ENCODE measurements at places on chromosomes 4 and X.

GRCh38 chr4:109614466-109614865 is 54.4 kb downstream of the MCUB start:
- DNase-seq = no peak

- peak; percentile 84 for DNase-seq
Measured at GRCh38 chr4:105951198-105951597, 55.9 kb downstream of the NPNT start.

GRCh38 chrX:2284601-2285000 is 216.2 kb downstream of the DHRSX start:
- no peak for DNase-seq

DNA sequence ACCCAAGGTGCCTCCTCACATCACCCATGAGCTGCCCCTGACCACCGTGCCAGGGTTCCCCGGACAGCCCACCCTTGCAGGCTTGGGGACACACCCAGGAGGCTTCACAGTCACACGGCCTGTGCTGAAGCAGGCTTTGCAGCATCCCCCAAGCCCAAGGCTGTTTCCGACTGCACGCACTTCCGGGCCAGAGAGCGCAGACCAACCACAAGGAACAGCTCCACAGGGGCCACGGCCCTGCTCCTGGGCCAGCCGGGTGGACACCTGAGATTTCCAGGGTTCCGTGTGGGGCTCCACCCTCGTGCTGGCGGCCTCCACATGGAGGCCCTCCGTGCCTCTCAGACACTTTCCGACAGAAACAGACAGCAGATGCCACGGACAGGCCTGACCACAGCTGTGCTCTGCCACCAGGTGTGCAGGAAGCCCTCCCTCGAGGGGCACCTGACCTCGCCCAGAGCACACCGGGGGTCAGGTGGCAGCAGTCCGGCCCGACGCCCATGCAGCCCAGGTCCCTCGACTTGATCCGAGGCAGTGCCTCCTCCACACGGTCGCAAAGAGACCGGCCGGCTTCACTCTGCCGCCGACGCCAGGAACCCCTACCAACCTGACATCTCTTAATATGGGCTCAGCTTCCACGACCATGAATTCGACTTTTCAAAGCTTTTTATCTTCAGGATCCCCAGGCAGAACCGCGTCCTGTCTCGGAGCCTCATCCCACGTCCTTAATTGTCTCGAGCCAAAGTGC is 8.0 kb downstream of the CTBP1 start:
- no peak for DNase-seq

GRCh38 chr4:16896881-16897750 is 1.3 kb downstream of the LDB2 start:
- peak; percentile 89 for DNase-seq

DNA sequence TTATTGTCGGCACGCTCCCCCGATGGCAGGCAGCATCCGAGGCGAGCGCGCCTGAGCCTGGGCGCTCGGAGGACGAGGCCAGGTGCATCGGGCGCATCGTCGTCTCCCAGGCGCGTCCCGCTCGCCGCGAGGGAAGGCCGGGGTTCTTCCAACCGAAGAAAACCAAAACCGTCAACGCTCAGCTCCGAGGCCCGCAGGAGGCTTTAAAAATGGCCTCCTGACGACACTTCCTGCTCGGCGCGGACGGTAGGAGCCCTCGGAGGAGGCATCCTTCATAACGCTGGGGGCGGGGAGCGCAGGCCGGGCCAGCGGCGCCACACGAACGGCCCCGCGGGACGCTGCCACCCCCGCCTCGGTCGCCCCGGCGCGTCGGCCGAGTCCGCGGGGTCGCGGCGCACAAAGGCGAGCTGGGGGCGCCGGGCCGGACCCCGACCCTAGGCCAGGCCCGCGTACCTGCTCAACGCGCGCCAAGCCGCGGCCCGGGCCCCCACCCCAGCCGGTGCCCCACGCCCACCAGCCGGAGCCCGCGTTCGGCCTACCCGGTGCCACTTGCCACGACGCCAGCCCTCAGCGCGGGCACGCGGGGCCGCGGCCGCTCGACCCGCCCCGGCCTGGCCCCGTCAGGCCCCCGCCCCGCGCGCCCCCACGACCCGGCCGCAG is 501 bp downstream of the ZNF518B start:
- peak; percentile 77 for DNase-seq

- no peak for DNase-seq
Measured at GRCh38 chr4:170005472-170005871, 20.7 kb downstream of the MFAP3L start.

DNA sequence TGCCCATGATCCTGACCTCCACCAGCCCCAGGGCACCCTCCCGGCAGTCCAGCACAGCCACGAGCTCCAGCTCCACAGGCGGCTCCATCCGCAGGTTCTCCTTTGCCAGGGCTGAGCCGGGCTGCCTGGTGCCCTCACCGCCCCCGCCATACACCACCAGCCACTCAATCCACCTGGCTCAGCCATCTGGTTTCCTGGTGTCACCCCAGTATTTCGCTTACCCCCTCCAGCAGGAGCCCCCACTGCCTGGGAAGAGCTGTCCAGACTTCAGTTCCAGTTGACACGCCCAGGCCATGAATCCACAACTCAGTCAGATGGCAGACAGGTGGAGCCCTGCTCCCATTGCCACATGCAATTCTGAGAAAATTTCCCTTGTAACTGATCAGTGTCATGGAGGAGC is 3.9 kb downstream of the SHISA3 start:
- DNase-seq = no peak

- DNase-seq = no peak
Measured at GRCh38 chr4:80086296-80086695, 13.3 kb upstream of the ANTXR2 start.

DNA sequence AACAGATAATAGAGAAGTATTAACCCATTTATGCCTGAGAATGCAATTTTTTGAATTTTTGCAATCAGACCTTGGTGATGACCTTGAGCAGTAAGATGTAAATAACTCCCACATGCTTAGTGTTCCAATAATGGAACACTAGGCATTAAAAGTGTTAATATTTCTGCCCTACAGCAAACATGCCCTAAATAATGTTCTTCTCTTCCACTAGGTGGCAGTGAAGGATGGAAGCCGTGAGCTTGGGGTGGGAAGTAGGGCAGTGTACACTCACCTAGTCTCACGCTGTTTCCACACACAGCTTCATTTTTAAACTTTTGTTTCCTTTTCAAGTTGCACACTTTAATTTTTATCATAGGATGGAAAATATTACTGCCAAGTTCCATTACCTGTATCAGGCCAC is 613.1 kb upstream of the HS3ST1 start:
- DNase-seq = no peak

DNA sequence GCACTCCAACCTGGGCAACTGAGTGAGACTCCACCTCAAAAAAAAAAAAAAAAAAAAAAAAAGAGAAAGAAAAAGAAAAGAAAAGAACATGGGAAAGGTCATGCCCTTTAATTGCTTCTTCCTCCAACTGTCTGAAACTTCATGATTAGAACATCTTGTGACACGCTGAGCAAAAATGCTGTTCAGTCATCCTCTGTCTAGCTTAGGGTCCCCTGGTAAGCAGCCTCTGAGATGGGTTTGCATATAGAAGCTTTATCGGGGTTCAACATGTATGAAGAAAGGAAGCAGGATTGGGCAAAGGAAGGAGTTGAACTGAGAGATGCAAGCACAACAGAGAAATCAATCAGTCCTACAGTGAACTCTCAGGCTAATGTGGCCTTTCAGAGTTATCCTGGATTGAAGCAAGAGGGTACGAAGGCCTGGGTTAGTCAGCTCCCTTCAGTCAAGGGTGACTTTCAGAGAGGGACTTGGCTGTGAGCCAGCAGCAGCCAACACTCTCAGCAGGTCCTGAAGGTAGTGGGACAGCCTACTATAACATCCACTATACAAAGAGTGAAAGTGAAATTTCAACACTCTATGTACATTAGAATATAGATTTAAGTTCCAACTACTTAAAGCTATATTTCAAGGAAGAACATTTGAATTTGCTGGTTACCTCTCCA is 11.4 kb downstream of the MAOB start:
- DNase-seq = no peak

GRCh38 chr4:3262208-3263052 is 13.5 kb downstream of the MSANTD1 start:
- no peak for DNase-seq

DNA sequence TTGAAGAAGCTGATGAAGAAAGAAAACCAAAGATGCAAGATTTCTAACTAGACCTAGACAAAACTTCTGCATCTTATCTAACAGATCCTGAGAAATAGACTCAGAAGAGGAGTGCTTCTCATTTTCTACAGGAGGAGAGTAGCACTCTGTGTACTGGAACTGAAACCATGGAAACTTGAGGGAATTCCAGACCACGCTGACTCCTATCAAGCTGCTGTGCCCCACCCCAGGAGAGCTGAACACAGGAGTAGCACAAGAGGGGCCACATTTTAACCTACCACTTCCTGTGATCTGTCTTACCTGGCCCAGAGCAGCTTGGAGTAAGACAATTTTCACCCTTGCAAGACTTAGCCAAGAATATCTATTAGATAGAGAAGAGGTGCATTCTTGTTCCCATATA is 248.9 kb downstream of the SCFD2 start:
- peak; percentile 40 for DNase-seq

Data from adipocyte (in vitro differentiated cells).